ENCODE measurements at places on chromosomes 1 and 21.
A peak's percentile ranks its signal among the peaks of the same experiment; 100 is the strongest.

DNA sequence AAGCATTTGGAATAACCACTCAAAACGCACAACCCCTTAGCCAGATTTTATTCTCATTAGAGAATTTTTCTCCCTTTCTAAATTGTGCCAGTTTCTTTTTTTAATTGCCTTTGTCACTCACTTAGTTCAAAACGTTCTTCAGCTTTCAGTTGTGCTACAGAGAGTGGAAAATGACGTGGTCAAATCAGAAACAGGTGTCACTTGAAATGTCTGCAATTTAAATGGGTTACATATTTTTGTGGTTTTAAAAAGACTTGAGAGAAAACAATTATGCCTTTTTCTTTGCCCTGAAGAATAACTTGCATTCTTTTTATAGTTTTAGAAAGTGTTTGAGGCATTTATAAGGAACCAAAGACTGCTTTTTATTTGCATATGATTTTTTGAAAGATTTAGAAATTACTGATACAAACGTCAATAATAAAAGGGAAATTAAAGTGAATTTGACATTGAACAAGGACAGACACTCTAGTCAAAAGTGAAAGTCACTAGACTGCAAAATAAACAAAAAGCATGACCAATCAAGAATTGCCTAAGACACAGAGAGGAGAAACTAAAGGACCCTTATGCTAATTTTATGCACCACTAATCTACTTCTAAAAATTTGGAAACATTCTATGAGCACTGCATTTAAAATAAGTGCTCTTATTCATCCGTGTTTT, 191.0 kb downstream of the TPR start:
- peak; percentile 78 for DNase-seq

GRCh38 chr1:227038401-227038800, 98.3 kb downstream of the COQ8A start:
- no peak for DNase-seq

DNA sequence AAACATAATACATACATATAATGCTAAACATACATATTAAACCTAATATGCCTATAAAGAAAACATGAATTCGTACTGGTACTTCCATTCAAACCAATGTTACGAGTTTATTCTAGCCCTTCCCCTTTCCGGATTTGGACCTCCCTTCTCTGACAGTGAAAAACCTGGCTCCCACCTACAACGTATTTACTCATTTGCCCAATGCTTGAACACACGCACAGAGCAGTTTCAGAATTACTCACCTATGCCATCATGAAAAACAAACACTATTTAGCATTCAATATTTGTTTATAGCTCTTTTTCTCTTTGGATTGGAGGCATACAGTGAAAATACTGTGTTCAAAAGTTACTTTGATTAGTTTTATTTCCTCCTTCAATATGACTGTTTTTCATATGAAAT, 204.4 kb downstream of the LMX1A start:
- no peak for DNase-seq

GRCh38 chr1:41521766-41522165, 37.3 kb upstream of the EDN2 start:
- DNase-seq: no peak

- no peak for DNase-seq
Observed at GRCh38 chr1:36471830-36472641, 7.9 kb upstream of the MRPS15 start.

- DNase-seq: peak; percentile 84
Observed at GRCh38 chr1:40039757-40040510, 595 bp upstream of the CAP1 start.

DNA sequence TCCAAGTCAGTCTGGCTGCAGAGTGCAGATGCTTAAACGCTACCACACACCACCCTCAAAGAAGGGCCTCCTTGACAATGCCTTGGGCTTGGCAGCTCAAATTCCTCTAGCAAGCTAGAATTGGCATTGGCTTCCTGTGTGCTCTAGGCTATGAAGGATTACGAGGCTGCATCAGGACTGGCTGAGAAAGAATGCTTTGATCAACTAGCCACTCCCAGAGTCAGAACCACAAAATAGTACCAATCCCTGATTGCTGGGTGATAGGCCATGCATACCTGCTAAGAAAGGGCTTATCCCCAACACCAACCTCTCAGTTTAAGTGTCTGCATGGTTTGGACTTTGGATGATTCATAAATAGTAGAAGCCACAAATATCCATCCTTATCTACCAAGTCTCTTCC, 504.9 kb downstream of the OMA1 start:
- no peak for DNase-seq

DNA sequence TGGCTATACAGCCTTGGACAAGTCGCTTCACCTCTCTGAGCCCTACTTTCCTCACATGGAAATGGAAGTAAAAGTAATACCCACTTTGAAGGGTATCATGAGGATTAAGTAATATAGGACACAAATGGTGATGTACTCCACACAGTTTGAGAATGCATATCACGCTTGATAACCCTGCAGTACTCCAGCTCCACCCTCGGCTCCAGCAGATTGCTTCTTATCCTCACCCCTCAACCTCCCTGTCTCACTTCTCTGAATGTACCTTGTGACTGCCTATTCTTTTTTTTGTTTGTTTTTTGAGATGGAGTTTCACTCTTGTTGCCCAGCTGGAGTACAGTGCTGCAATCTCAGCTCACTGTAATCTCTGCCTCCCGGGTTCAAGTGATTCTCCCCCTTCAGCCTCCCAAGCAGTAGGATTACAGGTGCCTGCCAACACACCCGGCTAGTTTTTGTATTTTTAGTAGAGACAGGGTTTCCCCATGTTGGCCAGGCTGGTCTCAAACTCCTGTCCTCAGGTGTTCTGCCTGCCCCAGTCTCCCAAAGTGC, 55.5 kb downstream of the LDLRAD2 start:
- DNase-seq: no peak
